ENCODE measurements at places on chromosomes 2 and 18. TPM values are rescaled to one million over a fixed set of nuclear protein-coding genes. Genes with fewer than 3 reads are reported as not detected.
A peak's percentile ranks its signal among the peaks of the same experiment; 100 is the strongest.

Gene NLRC4
- total RNA-seq: not detected

Gene LIMS4
- 1.0 TPM for total RNA-seq

Gene ARMC9
- 15.1 TPM for total RNA-seq

Gene DES
- total RNA-seq: 0.51 TPM

Gene LIMS3
- 3.9 TPM for total RNA-seq

- no peaks in the 10 kb centered on the region for H3K4me1 ChIP-seq
- H3K27me3 ChIP-seq: peaks cover 50% of the 10 kb centered on the region
- no peak for DNase-seq
- H3K4me3 ChIP-seq: no peak overlapping the region
- H3K27ac ChIP-seq: no peak overlapping the region
Measured at GRCh38 chr2:86787736-86788135, 3.0 kb downstream of the CD8A start.

DNA sequence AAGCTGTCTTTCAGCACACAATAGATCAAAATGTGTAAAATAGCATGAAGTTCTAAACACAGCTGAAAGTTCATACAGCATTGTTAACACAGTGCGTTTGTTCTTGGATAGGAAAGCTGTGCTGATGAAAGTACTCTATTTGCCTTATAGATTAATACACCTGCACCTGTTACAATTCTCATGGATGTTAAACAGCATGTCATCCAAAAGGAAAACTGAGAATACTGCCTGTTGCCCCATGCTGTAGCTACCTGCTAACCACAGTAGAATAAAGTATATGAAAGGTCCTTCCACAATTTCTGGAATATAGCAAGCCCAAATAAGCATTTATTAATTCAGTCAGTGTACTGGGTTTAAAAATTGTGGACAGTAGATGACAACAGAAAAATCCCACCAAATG is 166.7 kb upstream of the DTNA start:
- no peaks in the 10 kb centered on the region for H3K4me1 ChIP-seq
- no peaks in the 10 kb centered on the region for H3K36me3 ChIP-seq
- no peak overlapping the region for H3K4me3 ChIP-seq
- no peaks in the 10 kb centered on the region for H3K27me3 ChIP-seq
- no peak for DNase-seq
- H3K27ac ChIP-seq: no peak overlapping the region

DNA sequence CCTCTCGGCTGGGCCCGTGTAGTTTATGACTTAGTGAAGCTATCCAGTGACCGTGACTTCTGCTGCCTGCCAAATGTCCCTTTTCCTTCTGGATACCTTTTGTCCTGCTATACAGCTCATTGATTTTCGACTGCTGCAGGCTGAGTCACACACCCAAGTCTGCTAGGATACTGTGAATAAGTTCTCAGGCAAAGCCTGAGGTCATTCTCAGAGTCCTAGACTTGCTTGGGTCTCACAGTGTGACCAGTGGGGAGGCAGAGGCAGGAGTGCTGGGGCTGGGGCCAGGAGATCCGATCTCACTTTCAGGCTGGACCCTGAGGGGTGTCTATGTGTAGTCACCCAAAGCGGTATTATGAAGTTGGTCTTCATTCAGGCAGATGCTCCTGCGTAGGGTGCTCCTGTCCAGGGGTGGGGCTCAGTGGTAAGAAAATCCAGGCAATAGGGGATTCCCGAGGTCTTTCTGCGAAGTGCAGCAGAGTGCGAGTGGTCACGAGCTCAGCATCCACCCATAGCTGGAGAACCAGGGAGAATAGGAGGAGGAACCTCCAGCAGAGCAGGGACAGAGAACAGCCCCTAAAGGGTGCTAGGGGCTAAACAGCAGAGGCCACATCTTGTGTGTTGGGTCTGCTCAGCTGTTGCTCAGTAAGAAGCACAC is 268.6 kb upstream of the NCKAP5 start:
- no peaks in the 10 kb centered on the region for H3K27me3 ChIP-seq
- no peak overlapping the region for H3K27ac ChIP-seq
- DNase-seq: peak; percentile 53
- no peak overlapping the region for H3K4me3 ChIP-seq
- peaks cover 22% of the 10 kb centered on the region for H3K4me1 ChIP-seq
- H3K36me3 ChIP-seq: no peaks in the 10 kb centered on the region

DNA sequence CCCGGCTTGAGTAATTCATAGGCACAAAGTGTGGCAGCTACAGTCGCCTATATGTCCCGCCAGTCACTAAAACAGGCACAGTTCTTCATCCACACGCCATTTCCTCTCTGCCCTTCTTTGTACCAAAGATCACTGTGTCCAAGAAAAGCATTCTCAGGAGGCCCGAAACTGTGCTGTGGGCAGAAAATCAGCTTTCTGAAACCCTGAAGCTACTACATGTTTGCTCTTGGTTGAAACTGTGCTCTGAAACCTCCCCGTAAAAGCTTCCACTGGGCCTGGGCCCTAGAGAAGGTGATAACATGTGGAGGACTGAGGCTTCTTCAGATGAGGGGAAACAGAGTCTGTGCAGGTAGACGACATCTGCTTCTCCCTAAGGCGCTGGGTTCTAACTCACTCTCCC is 75.6 kb upstream of the ID2 start:
- no peak overlapping the region for H3K4me3 ChIP-seq
- peaks cover 32% of the 10 kb centered on the region for H3K4me1 ChIP-seq
- H3K36me3 ChIP-seq: no peaks in the 10 kb centered on the region
- no peak for DNase-seq
- no peaks in the 10 kb centered on the region for H3K27me3 ChIP-seq

DNA sequence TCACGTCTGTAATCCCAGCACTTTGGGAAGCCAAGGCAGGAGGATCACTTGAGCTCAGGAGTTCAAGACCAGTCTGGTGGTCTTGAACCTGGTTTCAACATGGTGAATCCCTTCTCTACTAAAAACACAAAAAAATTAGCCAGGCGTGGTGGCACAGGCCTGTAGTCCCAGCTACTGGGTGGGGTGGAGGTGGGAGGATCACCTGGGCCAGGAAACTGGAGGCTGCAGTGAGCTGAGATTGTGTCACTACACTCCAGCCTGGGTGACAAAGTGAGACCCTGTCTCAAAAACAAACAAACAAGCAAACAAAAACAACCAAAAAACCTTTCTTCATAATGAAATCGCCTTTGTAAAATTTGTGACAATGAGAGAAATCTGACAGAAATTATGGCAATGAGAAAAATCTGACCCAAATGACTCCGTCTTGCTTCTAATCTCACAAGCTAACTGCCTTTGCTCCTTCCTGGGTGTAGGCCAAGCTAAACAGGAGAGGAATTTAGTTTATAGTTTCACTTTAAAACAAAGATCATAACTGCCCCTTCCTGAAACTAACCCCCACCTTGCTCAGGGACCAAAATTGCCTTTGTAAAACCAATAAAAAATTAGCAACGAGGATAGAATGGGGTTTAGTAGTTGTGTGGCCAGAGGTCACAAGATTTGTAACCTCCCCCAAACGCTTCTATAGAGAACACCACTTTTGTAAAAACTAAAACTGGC is 60.7 kb upstream of the KIF5C start:
- H3K27ac ChIP-seq: no peak overlapping the region
- no peaks in the 10 kb centered on the region for H3K36me3 ChIP-seq
- peaks cover 14% of the 10 kb centered on the region for H3K4me1 ChIP-seq
- H3K27me3 ChIP-seq: peaks cover 26% of the 10 kb centered on the region
- no peak overlapping the region for H3K4me3 ChIP-seq

DNA sequence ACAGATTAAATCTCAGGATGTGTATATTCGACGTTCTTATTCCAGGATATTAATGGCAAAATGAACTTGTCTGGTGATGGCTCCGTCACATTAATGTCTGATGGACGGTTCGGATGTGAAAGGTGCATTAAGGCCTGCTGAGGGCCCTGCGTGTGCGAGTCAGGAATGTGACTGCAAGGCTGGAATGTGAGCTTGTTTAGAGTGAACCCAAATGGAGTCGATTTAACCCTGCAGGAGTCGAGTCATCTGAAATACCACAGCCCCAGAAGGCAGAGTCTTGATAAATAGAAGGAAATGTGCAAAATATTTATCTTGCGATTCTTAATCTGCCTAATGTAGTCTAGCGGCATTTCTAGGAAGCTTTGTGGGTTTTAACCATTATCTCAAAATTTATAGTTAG is 44.3 kb downstream of the RDH14 start:
- H3K36me3 ChIP-seq: no peaks in the 10 kb centered on the region
- no peaks in the 10 kb centered on the region for H3K27me3 ChIP-seq
- H3K4me1 ChIP-seq: peaks cover 29% of the 10 kb centered on the region

DNA sequence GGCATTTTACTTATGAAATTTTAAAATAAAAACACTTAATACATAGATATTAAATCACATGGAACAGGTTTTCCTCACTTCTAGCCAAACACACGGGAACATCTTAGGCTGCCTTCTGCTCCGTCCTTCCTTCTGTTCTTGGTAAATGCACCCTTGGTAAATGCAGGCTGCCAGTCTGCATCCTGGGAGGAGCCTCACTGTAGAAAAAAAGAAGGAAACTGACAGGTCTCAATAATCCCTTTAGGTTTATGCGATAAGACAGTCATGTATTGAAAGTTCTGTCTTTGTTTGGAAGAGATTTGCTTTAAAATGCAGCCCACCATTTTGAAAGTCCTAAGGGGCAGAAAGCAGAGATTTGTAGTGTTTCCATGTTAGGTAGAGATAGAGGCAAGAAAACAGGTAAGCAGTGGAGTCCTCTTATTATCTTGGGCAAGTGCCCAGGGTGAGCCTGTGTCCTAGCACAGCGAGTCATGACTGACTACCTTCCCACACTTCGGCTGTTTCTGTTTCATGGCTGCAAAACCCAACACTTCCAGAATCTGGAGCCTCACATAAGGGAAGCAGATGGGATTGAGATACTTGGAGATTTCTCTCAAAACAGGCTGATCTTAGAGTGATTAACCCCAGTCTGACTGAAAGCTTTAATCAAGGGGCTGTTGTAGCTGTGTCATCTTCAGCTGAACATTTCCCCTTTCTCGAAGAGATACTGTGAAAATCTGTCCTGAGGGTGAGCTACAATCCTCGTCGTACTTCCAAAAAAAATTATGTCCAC is 131.4 kb upstream of the MAP3K20 start:
- peaks cover 10% of the 10 kb centered on the region for H3K4me1 ChIP-seq

DNA sequence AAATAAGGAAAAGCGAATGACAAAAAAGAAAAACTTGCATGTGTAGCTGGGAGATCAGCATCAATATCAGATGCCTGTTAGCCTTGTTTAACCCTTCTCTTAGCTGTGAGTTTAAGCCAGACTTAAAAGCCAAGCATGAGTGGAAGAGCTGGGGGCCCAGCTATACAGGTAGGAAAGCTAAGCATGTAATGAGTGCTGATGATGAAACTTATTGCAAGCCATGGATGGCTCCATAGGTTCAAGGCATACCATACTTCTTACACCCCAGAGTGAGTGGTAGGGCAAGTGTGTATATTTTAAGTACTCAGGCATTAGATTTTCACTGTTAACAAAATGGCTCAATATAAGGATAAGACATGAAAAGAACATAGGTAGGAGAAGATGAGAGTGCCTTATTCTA is 28.0 kb downstream of the RBBP8 start:
- no peaks in the 10 kb centered on the region for H3K27me3 ChIP-seq
- no peak overlapping the region for H3K27ac ChIP-seq
- H3K4me1 ChIP-seq: no peaks in the 10 kb centered on the region
- no peak for DNase-seq
- no peak overlapping the region for H3K4me3 ChIP-seq

DNA sequence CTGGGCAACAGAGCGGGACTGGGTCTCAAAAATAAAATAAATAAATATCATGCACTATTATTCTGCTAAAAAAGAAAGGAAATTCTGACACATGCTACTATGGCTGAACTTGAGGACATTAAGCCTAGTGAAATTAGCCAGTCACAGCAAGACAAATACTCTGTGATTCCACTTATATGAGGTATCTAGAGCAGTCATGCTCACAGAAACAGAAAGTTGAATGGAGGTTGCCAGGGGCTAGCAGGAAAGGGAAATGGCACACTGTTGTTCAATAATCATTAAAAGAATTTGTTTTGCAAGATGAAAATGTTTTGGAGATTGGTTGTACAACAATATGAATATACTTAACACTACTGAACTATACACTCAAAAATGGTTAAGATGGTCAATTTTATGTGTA is 60.8 kb downstream of the NCKAP1 start:
- no peak overlapping the region for H3K4me3 ChIP-seq
- no peak overlapping the region for H3K27ac ChIP-seq
- H3K4me1 ChIP-seq: no peaks in the 10 kb centered on the region
- DNase-seq: no peak
- no peaks in the 10 kb centered on the region for H3K27me3 ChIP-seq
- peaks cover 66% of the 10 kb centered on the region for H3K36me3 ChIP-seq
